Bronchial epithelial cell (primary cell): ENCODE measurements at places on chromosomes 4 and X. TPM values are rescaled to one million over a fixed set of nuclear protein-coding genes. Genes with fewer than 3 reads are reported as not detected.

- DNase-seq = peak; percentile 66
Measured at GRCh38 chr4:88033309-88033708, 25.9 kb downstream of the PKD2 start.

DNA sequence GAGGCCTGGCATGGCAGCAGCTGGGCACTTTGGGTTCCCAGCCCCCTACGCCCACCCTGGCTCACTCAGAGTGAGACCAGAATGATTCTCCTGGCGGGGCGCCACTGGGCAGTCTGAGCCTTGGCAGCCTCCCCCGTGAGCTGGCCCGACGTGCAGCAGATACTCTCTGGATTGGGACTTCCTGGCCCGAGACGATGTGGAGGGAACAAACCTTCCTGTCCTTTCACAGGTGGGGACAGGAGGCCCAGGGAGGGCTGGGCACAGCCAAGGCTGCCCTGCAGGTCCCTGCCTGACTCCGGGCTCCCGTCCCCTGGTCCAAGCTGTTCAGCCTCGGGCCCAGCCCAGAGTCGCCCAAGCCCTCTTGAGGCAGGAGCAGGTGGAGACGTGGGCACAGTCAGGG, 17.9 kb upstream of the ADD1 start:
- DNase-seq = no peak

DNA sequence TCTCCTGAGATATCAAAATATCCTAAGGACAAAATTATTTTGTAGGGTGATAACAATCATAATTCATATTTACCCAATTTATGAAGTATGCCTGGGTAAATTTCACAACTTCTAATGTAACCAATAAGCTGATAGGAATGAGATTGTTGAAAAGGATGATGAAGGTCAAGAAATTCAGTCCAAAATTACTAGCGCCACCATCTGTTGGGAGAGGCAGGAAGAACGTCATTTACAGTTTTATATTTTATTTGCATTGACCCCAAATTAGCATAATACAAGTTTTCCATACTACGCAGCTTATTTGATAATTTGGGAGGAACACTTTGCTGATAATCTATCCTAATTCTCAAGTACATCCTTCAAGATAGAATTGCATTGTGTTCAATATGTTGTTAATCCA, 78.7 kb downstream of the ATP8A1 start:
- DNase-seq = no peak

- peak; percentile 29 for DNase-seq
Measured at GRCh38 chrX:14673236-14673635, 143.9 kb downstream of the GLRA2 start.

DNA sequence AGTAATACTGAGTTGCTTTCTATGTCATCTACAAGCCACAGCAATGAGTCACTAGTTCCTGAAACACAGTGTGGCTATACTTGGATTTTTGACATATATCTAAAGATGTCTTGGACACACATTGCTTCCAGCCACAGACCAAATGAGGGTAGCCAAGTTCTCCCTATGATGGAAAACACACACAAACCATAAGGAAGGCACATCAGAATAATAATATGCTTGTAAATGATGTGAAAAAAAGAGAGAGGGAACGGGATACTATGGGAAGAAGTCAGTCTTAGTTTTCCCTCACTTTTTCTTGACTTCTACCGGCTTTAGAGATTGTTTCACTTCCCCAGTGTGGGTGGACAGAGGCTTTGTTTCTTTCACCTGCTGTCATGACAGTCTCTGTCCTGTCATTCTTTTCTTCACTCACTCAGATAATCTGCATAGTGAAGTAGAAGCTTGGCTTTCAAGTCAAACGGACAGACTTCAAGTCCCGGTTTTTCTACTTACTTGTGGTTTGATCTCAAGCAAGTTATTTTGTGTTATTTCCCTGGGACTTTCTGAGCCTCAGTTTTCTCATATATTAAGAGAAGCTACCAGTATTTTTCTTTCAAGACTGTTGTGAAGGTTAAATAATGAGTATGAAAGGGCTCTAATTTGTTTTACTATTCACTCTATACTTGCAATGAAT, 34.7 kb downstream of the P2RY10 start:
- DNase-seq = peak; percentile 0

- peak; percentile 10 for DNase-seq
Measured at GRCh38 chr4:39657465-39657864, 18.8 kb upstream of the SMIM14 start.

DNA sequence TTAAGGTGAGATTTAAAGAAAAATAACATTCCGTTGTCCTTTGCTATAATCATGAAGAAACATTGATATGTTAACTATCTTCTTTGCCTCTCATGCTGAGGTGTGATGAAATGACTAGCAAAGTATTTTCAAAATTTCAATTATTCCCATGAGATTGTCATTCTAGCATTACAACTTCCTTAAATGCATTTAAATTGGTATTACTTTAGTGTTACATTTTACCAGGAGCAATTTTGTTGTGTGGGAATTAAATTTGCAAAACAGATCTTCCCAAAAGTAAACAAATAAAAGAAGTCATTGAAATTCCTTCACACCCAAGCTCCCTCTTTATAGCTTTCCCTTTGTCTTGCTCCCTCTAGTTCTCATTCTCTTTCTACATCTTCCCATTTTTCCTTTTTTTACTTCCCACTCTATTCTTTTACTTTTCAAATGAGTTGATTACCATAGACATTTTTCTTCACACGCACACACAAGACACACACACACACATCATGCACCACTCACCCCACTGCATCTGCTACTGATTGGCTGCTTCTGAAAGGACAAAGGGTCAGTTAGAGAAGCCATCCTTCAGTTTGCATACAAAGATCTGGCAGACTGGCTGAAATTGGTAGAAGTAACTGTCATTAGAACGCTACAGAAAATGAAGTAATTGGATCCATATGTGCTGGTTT, 10.0 kb upstream of the APELA start:
- DNase-seq = no peak

GRCh38 chr4:33924239-33924638, 2320.1 kb downstream of the ARAP2 start:
- DNase-seq = peak; percentile 57

GRCh38 chrX:19100586-19100985, 21.7 kb downstream of the ADGRG2 start:
- DNase-seq = no peak

GRCh38 chr4:141037446-141037845, 95.8 kb downstream of the RNF150 start:
- DNase-seq = no peak

Gene CTAG2
- total RNA-seq = not detected in 2 replicates

Gene PPARGC1A
- 1.6 and 8.7 TPM in 2 replicates for total RNA-seq

Gene GLOD5
- total RNA-seq = not detected in 2 replicates

Gene KIF4A
- 0.26 and 0.64 TPM in 2 replicates for total RNA-seq

Gene S100G
- total RNA-seq = not detected in 2 replicates

Gene PRIMPOL
- total RNA-seq = 6.3 and 8.8 TPM in 2 replicates
